Right forelimb (tissue), 1 donor: ENCODE measurements at places on chromosomes 4 and X.

DNA sequence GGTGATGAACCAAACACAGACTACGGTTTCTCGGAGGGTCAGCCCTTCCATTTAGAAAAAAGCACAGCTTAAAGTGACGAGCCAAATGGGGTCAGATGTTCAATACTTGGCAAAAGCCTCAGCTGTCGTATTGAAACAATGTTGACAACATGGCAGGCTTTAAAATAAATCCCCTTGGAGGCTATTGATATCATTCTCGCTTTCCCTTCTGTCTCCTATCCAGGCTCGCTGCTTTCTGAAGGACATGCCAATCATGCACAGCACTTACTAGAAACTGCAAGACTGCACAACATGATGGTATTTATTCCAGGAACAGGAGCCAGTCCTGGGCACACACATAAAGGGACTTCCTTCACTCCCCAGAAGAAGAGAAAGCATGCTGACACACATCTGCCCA lies 137.9 kb downstream of the SLC7A11 start:
- DNase-seq, result peak; percentile 47

- no peak for DNase-seq
These were observed at the start of gene TMPRSS11F for GRCh38 chr4:68129793-68130192. TMPRSS11F (minus strand) TSS chr4:68129869; CDS start chr4:68129820, 49 bp downstream.

GRCh38 chr4:181753207-181753606 lies 490.0 kb upstream of the TENM3 start:
- DNase-seq, result no peak

DNA sequence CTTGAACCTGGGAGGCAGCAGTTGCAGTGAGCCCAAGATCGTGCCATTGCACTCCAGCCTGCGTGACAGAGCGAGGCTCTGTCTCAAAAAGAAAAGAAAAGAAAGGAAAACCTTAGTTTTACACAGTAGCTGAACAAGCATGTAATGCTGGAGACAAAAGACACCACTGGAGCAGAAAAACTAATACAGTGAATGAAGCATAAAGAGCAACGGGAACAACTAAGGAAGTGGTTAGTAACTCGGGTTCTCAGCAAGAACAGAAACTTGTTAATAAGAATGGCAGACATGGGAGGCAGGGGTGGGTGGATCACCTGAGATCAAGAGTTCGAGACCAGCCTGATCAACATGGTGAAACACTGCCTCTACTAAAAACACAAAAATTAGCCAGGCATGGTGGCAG lies 263.7 kb downstream of the FSTL5 start:
- DNase-seq, result no peak

- no peak for DNase-seq
These were observed 28.9 kb upstream of the GPC4 start for GRCh38 chrX:133444196-133444595.

DNA sequence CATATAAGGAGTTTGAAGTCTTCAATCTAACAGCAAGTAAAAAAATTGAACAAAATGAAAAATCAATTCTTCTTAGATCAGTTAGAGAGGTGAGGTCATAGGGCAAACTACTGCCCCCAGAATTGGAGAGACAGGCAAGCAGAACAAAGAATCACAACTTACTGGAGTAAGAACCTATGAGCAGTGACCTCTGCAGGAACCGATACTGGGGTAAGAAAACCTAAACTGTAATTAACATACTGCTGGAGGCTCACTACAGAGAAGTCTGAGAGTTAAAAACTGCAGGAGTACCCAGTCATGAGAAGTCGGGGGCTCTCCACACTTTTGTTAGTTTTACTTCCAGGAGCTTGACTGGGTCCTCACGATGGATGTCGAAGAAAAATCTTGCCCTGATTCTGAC lies 16.0 kb downstream of the CLDN22 start:
- no peak for DNase-seq

DNA sequence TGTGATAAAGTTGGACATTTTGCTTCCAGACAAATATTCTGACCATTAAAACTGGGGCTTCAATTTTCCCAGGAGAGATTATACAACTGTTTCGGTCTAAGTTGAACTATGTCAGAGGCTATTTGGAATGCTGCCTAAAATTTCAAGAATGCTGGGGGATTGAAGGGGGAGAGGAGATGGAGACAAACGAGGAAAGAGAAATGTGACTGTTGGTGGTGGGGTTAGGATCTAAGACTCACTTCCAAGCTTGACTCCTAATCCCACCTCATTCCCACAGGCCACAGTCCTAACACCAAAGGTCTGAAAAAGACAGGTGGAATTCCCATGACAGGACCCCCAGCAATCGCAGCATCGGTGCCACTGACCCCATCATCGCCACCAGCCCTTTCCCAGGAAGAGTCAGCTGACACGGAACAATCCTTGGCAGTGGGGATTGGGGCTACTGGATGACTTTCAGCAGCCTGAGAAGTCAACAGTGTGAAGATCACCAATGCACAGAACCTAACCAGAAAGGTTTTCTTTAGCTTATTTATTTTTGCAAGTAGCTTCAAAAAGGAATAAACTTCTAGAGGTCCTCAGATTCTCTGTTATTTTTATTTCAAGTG lies 74.0 kb upstream of the PRSS48 start:
- no peak for DNase-seq

GRCh38 chrX:71198066-71198465 lies 25.0 kb upstream of the GJB1 start:
- DNase-seq, result no peak

DNA sequence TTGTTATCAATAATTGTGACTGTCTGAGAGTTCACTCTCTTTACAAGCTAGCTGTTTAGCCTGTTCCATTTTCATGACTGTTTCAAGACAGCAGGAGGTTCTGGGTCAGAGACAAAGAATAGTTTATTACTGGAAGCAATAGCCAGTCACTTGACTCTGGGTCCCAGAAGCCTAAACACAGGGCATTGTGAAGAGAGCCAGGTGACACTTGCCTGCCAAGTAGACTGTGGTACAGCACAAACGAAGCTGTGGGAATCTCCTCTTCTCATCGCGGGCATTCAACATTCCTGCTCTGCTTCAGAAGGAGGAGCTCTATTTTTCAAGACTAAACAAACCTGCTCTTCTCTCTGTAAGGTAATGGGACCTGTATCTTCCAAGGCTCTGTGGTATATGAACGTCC lies 485.1 kb downstream of the TRIML1 start:
- no peak for DNase-seq

- DNase-seq, result no peak
These were observed 440.4 kb upstream of the ZFP42 start for GRCh38 chr4:187555174-187555573.

GRCh38 chrX:10450959-10451355 lies 169.4 kb downstream of the MID1 start:
- no peak for DNase-seq

GRCh38 chrX:45050558-45050957 lies 150.1 kb downstream of the DIPK2B start:
- DNase-seq, result no peak

- DNase-seq, result no peak
These were observed 208.2 kb downstream of the AFAP1 start for GRCh38 chr4:7731437-7731836.

DNA sequence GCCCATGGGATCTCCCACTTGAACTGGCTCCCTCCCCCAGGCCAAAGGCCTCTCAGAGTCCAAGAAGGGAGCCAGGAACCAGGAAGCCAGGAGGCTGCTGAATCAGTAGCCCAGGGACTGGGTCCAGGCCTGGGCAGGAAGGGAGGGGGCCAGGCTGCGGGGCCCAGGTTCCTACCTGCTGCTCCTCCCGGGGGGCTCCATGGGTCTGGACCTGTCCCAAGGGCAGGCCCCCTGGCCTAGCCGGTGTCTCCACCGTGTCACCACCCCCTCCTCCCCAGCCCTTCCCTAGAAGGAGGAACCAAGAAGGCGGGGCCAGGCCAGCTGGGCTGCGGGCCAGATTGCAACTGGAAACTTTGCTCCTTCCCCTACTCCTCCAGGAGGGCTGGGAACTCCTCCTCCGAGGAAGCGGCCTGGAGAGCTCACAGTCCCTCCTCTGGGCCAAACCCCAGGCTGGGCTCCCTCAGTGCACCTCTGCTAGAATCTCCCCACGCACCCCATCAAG lies at the start of gene IQSEC2:
Gene IQSEC2, minus strand, starts transcription at position 264 of the 502 bp plus-strand sequence.
- peak; percentile 87 for DNase-seq

DNA sequence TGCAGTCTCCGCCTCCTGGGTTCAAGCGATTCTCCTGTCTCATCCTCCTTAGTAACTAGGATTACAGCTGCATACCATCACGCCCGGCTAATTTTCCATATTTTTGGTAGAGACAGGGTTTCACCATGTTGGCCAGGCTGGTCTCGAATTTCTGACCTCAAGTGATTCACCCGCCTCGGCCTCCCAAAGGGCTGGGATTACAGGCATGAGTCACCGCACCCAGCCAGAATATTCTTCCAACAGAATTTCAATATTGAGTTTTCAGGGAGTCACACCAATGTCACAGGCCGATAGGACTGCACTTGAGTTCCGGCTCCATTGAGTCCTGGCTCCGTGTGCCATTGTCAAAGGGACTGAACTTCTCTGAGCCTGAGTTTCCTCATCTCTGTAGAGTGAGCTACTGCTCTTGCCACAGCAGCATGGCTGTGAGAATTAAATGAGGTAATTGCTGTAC lies 82.9 kb downstream of the CLCN4 start:
- no peak for DNase-seq

GRCh38 chr4:105145156-105145902 lies 1.3 kb upstream of the TET2 start:
- peak; percentile 51 for DNase-seq

DNA sequence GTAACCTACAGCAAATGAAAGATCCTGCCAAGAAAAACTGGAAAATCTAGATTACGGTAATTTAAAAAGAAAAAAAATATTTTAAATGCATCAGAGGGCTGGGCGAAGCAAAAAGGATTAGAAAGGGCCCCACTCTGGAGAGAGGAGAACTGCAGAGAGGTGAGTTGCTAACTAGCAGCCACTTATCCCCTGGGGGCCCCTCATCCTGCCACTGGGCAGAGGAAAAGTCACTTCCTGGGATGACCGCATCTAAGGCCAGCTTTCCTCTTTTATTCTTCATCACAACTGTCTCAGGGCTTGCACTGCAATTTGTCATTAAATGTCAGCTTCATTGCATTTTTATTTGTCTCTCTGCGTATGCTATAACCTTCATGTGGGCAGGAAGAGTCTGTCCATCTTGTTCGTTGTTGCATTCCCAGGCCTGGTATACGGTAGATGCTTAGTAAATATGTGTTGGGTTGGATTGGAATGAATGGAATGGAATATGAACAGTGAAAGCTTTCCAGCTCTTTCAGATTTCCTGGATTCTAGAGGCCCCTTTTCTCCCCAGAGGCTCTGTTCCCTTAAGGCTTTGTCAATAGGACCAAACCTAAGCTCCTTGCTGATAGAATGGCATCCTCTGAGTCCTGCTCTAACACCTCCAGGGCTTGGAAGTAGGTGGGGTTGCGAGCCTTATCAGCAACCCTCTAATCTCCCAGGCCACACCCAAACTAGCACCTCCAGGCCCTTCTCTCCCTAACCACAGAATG lies 58.9 kb downstream of the TLR10 start:
- no peak for DNase-seq

GRCh38 chr4:174483792-174484191 lies 38.5 kb downstream of the HPGD start:
- no peak for DNase-seq

- no peak for DNase-seq
These were observed 394.0 kb upstream of the IGFBP7 start for GRCh38 chr4:57504139-57504538.
